M059J (cell line): ENCODE measurements at places on chromosomes 7 and 10. TPM values are rescaled to one million over a fixed set of nuclear protein-coding genes. Genes with fewer than 3 reads are reported as not detected.

DNA sequence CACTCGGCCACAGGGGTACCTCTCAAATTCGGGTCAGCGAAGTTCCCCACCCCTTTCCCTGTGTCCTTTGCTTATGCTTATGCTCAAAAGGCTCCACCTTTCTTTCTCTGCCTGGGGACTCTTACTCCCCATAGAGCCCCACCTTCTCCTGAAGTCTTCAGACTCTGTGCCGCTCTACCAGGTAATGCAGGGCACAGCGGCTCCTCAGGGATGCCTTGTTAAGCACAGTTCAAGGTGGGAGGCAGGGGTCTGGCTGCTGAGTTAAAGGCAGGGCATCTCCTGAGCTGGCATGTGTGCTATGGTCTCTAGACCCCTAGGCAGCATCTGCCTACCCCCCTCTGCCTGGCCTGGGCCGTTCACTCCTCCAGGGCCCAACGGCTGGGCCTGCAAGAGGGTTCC, 3.0 kb upstream of the CXCL12 start:
- DNase-seq = no peak

DNA sequence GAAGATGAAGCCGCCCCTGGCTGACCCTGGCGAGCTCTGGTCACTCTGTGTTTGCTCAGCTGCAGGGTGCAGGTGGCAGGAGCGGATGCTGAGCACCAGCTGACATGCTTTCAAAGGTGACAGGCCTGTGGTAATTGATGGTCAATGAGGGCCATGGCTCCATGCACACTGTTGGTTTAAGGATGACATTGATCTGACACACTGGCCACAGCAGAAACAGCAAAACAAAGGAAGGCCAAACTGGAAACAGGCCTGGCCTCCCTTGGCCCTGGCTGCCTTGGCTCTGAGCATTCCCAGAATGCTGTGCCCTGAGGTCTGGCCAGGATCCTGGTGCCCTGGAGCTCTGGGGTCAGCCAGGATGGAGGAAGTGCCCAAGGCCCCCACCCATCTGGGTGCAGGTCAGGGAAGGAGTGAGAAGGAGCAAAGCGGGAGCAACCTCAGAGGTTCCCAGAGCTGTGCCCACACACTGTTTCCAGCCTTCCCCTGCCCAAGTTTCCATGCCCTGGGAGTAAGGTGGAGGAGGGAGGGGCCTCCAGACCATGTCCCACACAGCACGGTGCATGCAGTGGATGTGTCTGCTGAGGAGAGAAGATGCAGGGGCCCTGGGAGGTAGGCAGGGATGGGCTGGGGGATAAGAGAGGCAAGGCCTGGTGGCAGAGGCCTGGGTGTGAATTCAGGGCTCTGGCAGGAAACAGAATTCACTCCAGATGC, 302.2 kb downstream of the RPS24 start:
- peak; percentile 84 for DNase-seq

DNA sequence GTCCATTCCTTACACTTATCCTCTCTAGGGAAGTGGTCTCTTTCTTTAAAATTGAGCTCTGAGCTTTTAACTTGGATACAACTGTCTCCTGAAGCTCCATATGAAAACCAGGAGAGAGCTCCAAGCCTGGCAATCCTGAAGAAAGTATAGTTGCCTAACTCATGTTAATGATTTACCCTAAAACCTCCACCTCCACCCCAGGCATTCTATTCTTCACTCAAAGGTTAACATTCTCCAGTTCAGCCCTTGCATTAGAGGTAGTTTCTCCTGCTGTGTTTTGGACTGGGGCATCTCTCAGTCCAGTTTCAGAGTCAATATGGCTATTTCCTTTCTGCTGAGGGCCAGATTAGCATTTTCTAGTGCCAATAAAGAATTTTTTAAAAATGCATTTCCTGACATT, 195.5 kb downstream of the SLC25A13 start:
- no peak for DNase-seq

CPVL gene
- total RNA-seq = 0.49 and 0.64 TPM in 2 replicates

GRCh38 chr7:40608321-40609075, 473.7 kb downstream of the SUGCT start:
- DNase-seq = peak; percentile 77

DNA sequence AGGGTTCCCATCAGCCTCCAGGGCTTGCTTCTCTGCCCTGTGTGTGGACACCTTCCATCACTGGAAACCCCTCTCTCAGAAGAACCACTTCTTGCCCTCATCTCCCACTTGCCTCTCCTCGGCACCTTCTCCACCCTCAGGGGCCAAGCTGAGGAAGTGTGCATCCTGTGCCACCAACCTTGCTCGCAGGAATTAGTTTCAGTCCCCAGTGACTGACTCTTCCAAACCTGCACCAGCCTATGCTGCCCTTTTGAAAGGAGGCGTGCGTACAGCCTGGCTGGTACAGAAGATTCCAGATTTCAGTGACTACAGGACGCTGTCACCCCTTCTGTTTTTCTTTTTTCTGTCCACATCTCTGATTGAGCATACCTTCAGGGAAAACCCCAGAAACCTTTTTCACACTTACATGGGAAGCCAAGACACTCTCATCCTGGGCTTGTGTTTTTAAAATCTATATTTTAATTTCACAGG, 67.1 kb downstream of the IKZF1 start:
- DNase-seq = no peak

HOXA4 gene
- 4.9 and 5.8 TPM in 2 replicates for total RNA-seq

GRCh38 chr10:48667960-48668590, 16.6 kb upstream of the WDFY4 start:
- no peak for DNase-seq

- DNase-seq = peak; percentile 55
These were observed 34.5 kb upstream of the FRMD4A start for GRCh38 chr10:14365266-14365665.

- no peak for DNase-seq
These were observed 3.9 kb upstream of the INPP5A start for GRCh38 chr10:132533571-132534260.

BTBD16 gene
- total RNA-seq = 0.05 TPM in 1 of 2 replicates, not detected in the other

LIPF gene
- total RNA-seq = not detected in 2 replicates
